ENCODE measurements at places on chromosomes 3 and 15. TPM values are rescaled to one million over a fixed set of nuclear protein-coding genes. Genes with fewer than 3 reads are reported as not detected.

GRCh38 chr15:50355619-50355905 is 564 bp upstream of the GABPB1 start:
- H3K27ac ChIP-seq, result peak overlapping the region; percentile 98
- peak overlapping the region; percentile 60 for H3K4me3 ChIP-seq
- peaks cover 2% of the 10 kb centered on the region for H3K36me3 ChIP-seq
- no peaks in the 10 kb centered on the region for H3K27me3 ChIP-seq
- no peak for DNase-seq

Gene AP2M1
- 876 TPM for total RNA-seq

Gene NRG4
- total RNA-seq, result not detected

DNA sequence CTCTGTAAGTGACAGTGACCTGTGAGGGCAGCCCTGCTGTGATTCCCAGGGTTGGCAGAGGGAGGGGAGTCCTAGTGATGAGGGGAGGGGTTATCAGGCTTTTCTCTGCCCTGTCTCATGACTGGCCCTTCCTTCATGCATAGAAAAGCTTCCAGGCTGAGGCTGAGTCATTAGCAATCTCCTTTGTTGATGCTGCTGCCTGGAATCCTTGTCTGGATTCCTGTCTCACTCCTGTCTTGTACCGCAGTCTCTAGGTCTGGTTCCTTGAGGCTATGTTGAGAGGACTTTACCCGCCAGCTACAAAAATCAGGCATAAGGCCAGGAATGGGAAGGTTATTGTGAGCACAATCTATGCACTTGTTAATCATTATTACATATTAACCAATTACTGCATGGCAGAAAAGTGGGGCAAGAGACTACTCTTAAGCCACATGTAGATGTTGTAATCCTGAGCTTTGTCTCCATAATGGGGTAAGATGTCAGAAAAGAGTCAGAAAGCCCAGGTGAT is 7.2 kb downstream of the KLHL6 start:
- H3K27ac ChIP-seq, result no peak overlapping the region
- H3K4me1 ChIP-seq, result peaks cover 2% of the 10 kb centered on the region
- H3K27me3 ChIP-seq, result peaks cover 9% of the 10 kb centered on the region
- no peak overlapping the region for H3K4me3 ChIP-seq
- DNase-seq, result peak; percentile 72

- DNase-seq, result no peak
- H3K4me1 ChIP-seq, result peaks cover 8% of the 10 kb centered on the region
- H3K27ac ChIP-seq, result no peak overlapping the region
- H3K4me3 ChIP-seq, result no peak overlapping the region
- no peaks in the 10 kb centered on the region for H3K27me3 ChIP-seq
Observed at GRCh38 chr3:10223676-10224639, 24.3 kb upstream of the TATDN2 start.

Gene CCR9
- total RNA-seq, result not detected

DNA sequence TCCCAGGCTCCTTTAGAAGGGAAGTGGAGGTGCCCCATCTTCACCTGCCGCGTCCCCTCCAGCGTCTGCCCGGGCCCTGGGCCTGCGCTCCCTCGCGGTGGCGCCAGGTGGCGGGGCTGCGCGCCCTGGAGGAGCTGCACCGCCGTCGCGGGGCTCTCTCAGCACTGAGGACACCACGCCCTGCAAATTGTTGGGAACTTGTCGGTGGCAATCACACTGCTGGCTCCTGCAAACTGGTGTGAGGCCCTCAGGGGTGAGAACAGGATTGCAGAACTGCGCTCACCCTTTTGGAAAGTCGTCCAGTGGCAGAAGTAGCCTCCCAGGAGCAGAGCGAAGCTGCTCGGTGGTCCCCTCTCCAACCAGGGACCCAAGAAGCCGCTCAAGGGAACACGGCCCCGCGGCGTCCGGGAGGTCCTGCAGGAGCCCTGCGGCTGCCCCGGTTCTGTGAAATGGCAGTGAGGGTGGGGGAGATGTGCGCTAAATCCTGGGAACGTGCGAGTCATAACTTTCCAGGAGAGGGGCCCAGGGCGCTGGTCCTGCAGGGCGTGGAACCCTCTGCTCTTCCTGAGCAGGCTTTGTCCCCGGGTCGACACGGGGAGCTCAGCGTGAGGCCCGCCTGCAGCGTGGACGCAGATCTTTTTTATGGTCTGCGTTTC is 995 bp upstream of the LRRK1 start:
- DNase-seq, result peak; percentile 62
- no peaks in the 10 kb centered on the region for H3K36me3 ChIP-seq
- no peaks in the 10 kb centered on the region for H3K27me3 ChIP-seq
- H3K27ac ChIP-seq, result no peak overlapping the region

GRCh38 chr15:51310064-51310463 is 28.3 kb downstream of the CYP19A1 start:
- H3K36me3 ChIP-seq, result no peaks in the 10 kb centered on the region
- H3K27me3 ChIP-seq, result peaks cover 12% of the 10 kb centered on the region
- H3K4me1 ChIP-seq, result peaks cover 16% of the 10 kb centered on the region
- H3K27ac ChIP-seq, result peak overlapping the region; percentile 78

All from IMR-90 (cell line).